Left cardiac atrium (tissue), 4 donors: ENCODE measurements at places on chromosomes 1 and 21. TPM values are rescaled to one million over a fixed set of nuclear protein-coding genes. Genes with fewer than 3 reads are reported as not detected.
A peak's percentile ranks its signal among the peaks of the same experiment; 100 is the strongest.

DNA sequence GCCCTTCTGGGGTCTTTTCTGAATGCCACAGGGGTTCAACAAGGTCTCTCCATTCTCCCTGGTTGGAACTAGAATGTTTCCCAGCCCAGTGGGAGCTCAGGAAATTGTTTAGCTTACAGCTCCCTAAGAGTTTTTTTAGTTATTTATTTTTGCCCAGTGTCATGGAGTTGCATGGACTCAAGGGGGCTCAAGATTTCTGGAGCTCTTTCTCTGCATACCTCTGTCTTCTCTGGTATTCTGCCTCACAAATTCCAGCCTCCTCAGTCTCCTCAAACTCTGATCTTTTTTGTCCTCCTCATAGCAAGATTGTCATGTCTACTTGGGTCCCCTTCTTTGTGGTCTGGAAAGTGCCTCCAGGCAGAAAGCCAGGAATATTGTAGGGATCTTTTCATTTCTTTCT lies 15.9 kb upstream of the PPP2R5A start:
- DNase-seq = no peak

- DNase-seq = no peak
These were observed 75.9 kb downstream of the ZSCAN20 start for GRCh38 chr1:33548319-33548718.

DNA sequence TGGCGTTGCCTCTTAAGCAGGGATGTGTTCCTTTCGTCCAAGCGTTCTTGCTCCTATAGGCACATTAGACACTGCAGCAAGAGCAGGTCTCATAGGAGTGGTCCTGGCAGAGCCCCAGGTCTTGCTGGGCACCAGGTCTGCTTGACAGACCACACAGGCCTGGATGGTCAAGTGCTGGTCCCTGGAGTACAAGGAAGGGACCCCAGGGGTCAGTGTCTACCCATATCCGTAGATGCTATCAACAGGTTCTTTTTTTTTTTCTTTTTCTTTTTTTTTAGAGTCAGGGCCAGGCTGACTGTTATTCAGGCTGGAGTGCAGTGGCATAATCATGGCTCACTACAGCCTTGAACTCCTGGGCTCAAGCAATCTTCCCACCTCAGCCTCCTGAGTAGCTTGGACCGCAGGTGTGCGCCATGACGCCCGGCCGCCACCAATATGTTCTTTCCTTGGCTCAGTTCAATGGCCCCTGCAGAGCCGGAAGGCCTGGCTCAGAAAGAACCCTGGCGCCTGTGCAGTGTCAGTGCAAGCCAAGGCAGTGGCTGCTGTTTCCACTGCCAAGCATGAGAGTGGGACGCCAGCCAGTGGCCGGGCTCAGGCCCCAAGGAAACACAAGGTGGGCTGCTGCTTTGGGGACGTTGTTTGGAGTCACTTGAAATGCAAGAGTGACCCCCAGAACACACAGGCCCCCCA lies 10.0 kb upstream of the TNFRSF8 start:
- DNase-seq = peak; percentile 65

GRCh38 chr1:38166461-38166860 lies 119.9 kb upstream of the POU3F1 start:
- no peak for DNase-seq

- no peak for DNase-seq
These were observed 1.4 kb downstream of the B3GALNT2 start for GRCh38 chr1:235502601-235503402.

DNA sequence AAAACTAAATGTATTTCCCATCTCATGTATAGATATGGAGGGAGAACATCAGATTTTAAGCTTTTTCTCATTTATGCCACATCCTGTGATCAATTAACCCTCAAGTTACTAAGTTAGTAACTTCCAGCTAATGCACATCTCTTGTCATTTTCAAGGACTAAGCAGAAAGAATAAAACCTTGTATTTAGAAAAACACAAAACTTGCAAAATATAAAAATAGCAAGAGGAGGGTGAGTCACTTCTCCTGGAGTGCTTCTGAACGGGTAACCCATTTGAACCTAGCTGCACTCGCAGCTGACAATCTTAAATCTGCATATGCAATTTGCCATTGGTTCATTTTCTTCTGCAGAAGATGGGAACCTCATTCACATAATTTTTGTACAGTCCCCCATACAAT lies 500.5 kb downstream of the SETD4 start:
- DNase-seq = no peak

DNA sequence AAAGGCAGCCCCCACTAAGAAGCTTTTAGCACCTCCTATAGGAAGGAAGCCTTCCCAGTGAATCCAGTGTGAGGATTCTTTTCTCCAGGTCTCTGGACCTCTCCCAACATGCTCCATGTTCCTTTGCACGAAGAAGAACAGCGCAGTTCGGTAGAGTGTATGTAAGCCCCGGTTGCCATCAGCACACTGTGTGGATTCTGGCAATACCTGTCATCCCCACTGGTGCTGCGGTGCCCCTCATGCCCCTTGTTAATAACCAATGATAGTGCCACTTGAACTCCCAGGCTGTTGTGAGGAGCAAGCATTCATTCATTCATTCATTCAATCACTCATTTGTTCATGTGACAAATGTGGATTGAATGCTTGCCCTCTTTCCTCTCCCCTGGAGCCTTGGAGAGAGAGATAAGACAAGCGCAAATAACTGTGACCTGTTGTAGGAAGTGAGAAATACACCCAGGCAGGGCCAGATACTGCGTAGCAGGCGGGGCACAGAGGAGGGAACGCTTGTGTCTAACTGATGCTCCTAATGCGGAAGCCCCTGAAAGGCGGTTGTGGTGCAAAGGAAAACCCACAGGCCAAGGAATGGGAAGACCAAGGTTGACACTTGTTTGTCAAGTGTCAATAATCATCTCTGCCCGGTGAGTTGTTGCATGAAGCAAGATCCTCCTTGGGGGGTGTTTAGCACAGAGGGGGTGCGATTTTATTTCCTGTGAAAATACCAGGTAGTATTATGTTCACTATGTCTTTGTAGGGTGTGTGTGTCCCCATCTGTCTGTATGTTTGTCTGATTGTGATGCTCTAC lies 9.8 kb downstream of the LGR6 start:
- DNase-seq = no peak

GRCh38 chr1:65387821-65388220 lies 32.6 kb upstream of the LEPR start:
- no peak for DNase-seq

The CASQ1 gene
- total RNA-seq = 21.8 TPM

The SLAMF9 gene
- 0.35 TPM for total RNA-seq

The RHD gene
- total RNA-seq = 0.09 TPM

The DNALI1 gene
- total RNA-seq = 6.3 TPM

The NEK2 gene
- total RNA-seq = 0.18 TPM

The GJA8 gene
- total RNA-seq = not detected

The TEDDM1 gene
- total RNA-seq = not detected
